Stimulated activated CD8-positive, alpha-beta memory T cell treated with anti-CD3 and anti-CD28 coated beads, Interleukin-4, amount 100 ng/mL, for 4 hours (primary cell): ENCODE measurements at places on chromosomes 3 and 15.
A peak's percentile ranks its signal among the peaks of the same experiment; 100 is the strongest.

DNA sequence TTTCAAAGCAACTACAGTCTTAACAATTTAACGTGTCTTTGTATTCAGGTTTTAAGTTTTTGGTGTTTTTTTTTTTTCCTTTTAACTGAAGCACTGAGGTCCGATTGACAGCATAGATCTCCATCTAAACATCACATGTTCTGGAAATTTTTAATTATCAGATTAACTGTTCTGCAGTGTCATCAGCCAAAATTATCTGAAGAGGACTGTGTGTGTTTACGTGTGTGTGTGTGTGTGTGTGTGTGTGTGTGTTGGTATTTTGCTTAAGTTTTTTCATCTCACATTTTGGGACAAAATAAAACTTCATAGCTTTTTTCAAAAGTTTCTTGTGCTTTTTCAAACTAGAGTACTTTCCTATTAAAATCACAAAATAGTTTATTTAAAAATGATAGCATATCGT, 1.8 kb downstream of the PIK3CA start:
- no peak for DNase-seq

- DNase-seq = no peak
These were observed 46.5 kb downstream of the CD86 start for GRCh38 chr3:122101646-122102045.

DNA sequence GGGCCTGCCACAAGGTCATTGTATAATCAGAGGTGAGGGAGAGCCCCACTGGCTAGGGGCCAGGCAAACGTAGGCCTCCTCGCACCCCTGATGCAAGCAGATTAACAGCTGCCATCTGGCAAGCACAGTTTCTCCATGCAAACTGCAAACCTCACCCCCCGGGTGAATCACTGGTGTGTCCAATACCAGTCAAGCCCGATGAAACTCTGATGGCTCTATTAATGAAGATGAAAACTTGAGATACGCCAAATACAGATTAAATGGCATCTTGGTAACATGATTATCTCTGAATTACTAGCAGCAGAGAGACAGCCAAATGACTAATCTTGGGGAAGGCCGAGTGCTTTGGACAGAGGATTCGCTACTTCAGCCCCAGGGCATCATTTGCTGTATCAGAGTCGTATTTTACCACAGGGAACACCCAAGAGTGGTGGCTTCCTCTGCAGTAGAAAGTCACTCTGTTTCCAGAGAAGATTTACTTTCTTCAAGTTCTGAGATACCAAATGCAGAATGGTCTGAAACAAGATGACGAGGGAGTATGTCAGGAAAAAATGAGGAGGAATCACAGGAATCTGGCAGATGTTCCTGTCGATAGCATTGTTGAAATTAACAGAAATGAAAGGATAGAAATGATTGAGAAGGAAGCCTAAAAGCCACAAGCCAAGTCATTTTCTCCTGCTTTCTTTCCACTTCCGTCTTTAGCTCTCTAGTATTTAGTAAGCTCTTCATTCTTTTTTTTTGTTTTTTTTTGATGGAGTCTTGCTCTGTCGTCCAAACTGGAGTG, 96.2 kb upstream of the NR2F2 start:
- no peak for DNase-seq

DNA sequence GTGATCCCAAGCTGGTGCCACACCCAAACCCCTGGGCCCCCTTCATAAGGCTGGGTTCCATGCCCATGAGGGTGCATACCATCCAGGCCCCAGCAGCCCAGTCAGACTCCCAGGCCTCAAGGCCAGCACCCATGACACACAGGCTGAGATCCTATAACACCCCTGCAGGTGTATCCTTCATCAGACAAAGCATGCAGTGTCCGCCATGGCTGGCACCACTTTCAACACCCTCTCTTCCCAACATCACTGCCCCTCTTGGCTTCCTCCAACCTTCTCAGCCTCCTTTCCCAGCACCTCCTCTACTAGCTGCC, 3.5 kb downstream of the CCDC51 start:
- DNase-seq = no peak

DNA sequence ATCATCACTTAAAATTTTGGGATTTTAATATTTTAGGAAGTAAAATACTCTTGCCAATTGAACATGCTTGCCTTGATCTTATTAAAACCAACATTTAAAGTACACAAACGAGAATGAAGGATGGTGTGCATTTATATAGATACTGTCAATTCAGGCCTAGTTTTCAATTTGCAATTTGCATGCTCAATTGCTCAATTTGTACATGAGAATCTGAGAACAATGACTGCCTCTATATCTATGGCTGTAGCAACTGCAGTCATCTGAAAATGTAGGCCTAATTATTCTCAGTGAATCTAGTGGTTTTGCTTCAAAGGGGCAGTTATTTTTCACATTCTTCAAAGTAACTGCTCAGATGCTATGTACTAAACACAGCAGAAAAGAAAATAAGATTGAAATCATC, 18.8 kb downstream of the ZBBX start:
- no peak for DNase-seq

DNA sequence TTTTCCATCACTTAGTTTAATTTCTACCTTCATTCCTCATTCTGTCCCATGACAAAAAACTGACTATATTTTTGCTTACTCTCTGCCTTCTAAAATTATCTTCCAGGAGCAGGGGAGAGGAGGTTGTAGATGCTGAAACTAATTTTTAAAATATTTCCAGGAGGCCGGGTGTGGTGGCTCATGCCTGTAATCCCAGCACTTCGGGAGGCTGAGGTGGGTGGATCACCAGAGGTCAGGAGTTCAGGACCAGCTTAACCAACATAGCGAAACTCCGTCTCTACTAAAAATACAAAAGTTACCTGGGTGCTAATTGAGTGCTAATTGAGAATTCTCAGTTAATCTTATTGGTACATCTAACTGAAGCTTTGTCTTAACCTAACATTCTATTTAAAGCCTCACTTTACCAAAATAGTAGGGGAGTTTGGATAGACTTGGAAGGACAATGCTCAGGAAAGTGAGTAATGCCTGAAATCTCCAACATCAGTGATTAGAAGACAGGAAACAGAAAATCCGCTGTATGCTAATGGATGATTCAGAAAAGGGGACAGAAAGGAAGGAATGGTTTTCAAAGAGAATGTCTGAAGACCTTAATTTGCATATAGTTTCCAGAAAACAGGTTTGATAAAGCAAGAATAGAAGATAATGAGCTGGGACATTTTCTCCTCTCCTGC, 336.1 kb downstream of the GBE1 start:
- DNase-seq = no peak

GRCh38 chr3:17972959-17973906, 230.8 kb upstream of the TBC1D5 start:
- DNase-seq = no peak

DNA sequence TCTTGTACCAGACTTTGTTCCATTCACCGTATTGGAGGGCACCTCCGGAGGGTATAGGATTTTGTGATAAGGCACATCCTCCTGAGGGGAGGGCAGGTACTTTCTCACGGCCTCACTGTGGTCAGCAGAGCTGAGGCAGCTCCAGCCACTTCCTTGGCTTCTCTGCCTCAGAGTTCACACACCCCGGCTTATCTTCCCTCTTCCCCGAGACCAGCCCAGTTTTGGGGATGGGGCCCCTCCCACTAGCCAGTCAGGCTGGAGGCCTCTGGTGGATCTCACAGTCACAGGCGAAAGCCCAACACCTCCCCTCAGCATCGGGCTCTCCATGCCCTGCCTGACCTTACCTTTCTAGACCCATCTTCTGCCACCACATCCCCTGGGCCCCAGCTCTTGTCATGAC, 316.2 kb upstream of the CTDSPL start:
- no peak for DNase-seq

- peak; percentile 11 for DNase-seq
These were observed 3.0 kb downstream of the DUOXA1 start for GRCh38 chr15:45126535-45127158.

DNA sequence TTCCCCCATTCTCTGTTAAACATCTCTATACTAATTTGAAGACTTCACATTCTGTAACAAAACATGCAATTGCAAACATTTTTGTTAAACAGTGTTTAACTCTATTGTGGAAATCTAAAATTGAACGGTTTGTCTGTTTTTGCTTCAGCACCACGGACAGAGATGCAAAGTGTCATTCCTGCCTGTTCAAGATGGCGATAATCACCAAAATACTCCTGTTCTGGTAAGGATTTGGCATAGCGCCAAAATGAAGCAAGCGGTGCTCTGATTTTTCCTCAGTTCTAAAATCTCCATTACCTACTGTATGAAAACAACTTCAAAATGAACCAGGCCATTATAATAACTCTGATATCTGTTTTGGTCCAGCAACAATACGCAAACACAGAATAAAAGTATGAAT, 129.7 kb upstream of the TUSC7 start:
- DNase-seq = no peak

GRCh38 chr3:108156312-108156853, 65.6 kb upstream of the CD47 start:
- DNase-seq = no peak

- DNase-seq = no peak
These were observed 101.9 kb downstream of the CHDH start for GRCh38 chr3:53744351-53744750.

- DNase-seq = no peak
These were observed 141.0 kb downstream of the MYLK start for GRCh38 chr3:123743121-123743520.

- no peak for DNase-seq
These were observed 8.0 kb upstream of the KNG1 start for GRCh38 chr3:186708983-186709679.

DNA sequence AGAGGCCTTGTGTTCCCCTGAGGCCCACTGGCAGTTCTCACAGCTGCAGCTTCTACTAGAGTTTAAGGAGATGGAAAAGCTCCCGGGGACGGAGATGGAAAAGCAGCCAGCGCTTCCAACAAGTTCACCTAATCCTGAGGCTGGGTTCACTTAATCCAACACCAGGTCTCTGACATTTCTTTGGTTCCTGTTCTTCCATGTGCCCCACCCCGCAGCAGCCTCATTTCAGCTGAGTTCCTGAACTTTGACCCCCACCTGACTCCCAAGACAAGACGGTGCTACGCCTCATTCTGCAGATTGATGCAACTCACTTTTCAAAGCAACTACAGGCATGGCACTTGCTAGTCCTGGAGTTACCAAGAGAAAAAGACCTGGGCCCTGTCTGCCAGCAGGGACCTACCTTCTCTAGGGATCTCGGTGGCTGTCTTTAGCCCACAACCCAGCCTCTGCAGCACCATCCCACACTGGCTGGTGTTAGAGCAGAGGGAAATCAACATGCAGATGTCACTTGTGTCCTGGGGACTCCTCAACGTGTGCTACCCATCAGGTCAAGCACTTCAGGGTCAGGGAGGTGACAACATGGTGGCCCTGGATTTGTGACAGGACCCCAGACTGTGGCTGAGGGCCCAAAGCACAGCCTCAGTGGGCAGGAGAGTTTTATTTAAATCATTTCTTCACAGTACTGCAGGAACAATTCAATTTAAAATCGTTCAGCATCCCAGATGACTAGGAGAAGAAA, 406.1 kb downstream of the VPS13C start:
- no peak for DNase-seq

GRCh38 chr3:12395349-12396012, 88.8 kb upstream of the TSEN2 start:
- DNase-seq = no peak

- no peak for DNase-seq
These were observed 410.1 kb downstream of the RAP2B start for GRCh38 chr3:153572165-153572564.
